GM12864 (cell line): ENCODE measurements at places on chromosomes 2 and 18.

DNA sequence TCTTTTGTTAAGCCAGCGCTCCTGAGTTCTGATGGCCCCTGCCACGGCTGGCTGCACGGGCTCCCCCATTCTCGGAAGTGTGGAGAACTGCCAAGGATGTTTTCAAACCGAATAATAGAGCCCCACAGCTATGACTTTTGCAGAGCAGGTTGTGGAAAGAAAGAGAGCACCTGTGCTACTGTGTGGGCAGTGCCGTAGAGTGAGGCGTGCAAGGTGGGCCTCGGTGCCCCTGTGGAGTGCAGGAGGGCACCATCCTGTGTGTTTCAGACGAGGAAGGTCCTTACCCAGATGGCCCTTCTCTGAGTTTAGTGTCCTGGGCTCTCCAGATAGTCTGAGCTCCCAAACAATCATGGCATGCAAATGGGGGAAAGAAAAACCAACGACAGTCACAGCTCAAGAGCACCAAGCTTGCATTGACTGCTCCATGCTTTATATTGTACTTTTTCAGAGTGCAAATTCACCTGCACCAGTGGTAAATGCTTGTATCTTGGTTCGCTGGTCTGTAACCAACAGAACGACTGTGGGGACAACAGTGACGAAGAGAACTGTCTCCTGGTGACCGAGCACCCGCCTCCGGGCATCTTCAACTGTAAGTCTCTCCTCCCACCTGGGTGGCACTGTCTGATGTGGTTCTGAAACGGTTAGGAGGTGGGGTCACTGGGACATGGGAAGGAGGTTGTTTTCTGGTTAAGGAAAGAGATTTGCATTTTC is 219.4 kb downstream of the LDLRAD4 start:
- DNase-seq: no peak

GRCh38 chr2:219245899-219246230 is 586 bp downstream of the STK16 start:
- DNase-seq: no peak

DNA sequence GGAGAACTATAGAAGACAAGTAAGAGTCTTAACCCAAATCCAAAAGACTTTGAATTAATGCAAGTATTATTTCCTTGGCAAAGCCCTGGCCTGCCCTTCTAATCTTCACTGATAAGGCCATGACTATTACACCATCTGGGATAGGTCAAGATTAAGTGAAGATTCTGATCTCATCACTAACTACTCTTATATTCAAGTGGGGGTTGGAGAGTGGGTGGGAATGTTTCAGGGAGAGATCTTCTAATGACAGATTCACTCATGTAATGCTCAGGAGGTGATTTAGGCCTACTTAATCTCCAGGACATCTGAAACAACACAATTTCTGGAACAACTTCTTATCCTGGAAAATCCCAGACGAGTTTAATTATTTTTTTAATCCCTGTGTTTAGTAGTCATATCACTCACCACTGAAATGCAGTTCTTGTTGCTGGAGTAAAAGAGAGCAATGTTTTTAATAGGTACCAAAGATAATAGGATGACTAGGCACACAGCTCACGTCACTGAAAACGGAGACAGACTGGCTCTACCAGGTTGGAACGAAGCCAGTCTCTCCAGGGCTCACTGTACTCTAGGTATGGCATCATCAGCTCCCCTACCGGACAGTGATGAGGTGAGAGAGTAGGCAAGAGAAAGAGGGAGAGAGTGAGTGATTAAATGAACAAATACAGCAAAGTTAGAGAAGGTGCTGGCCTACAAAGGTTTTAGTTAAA is 133.1 kb downstream of the NCKAP5 start:
- no peak for DNase-seq

DNA sequence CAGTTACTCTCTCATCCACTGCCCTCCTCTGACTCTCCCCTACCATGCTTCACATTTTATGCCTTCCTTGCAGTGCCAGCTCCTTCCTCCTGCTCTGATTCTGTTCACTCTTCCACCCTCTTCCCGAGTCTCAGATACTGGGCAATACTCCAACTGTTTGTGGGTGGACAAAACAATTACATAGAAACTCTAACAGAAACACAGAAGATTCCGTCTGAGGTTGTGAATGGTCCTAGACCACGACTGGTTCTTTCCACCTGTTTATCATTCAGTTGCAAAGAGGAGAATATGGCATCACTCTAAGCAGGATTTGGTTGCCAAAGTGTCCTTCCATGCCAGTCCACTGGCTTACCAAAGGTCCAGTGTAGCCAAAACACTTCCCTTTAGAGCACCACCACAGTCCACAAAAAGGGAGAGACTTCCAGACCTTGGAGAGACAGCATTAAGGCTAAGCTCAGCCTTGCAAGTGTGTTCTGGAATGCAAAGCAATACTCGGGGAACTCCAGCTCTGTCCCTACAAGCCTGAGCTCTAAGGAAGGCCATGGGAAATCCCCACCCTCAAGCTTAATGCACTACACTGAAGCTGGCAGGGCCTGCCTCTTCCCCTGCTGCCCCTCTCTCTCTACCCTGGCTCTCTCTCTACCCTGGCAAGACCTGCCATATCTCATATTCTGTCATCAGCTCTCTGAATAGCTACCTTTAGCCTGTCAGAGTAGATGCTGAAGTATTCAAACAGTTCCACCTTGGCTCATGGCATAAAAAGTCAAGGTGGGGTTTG is 33.6 kb upstream of the RND3 start:
- no peak for DNase-seq

- no peak for DNase-seq
Observed at GRCh38 chr2:84636080-84636971, 120.0 kb downstream of the DNAH6 start.

GRCh38 chr2:8438476-8438875 is 243.4 kb upstream of the ID2 start:
- DNase-seq: no peak

GRCh38 chr18:40109252-40110049 is 1845.6 kb upstream of the PIK3C3 start:
- DNase-seq: no peak

DNA sequence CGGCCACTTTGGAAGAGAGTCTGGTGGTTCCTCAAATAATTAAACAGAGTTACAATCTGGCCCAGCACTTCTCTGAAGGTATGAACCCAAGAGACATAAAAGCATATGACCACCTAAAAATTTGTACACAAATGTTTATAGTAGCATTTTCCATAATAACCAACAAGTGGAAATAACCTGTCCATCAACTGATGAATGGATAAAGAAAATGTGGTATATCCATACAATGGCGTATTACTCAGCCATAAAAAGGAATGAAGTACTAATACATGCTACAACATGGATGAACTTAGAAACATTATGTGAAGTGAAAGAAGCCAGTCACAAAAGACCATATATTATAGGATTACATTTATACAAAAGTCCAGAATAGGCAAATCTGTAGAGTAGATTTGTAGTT is 76.0 kb upstream of the RGPD5 start:
- no peak for DNase-seq

GRCh38 chr2:155418753-155419152 is 720.3 kb downstream of the KCNJ3 start:
- DNase-seq: no peak
